ENCODE measurements at places on chromosomes 3 and 15.
A peak's percentile ranks its signal among the peaks of the same experiment; 100 is the strongest.

GRCh38 chr15:85690561-85691231 lies 104.0 kb downstream of the KLHL25 start:
- DNase-seq = no peak

GRCh38 chr15:37044915-37045648 lies 55.3 kb downstream of the MEIS2 start:
- DNase-seq = no peak

DNA sequence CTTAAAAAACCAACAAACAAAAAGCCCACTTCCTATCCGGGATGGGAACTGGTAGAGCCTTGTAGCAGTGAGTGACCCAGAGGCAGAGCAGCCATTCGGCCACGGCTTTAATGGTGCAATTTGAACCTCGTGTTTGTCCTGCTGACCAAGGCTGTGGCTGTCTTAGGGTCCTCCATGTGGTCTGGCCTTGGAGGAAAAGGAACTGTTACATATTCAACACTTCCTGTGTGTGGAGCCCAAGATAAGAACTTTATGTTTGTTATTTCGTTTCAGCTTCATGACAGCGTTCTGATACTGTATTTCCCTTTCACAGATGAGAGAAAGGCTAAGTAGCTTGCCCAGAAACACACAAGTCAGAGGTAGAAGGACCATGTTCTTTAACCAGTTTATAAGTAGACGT lies 269.8 kb downstream of the SV2B start:
- DNase-seq = no peak

- DNase-seq = peak; percentile 49
Observed at GRCh38 chr3:118817748-118818165, 216.9 kb downstream of the IGSF11 start.

- no peak for DNase-seq
Observed at GRCh38 chr3:160793722-160794252, 37.8 kb downstream of the PPM1L start.

- peak; percentile 29 for DNase-seq
Observed at GRCh38 chr3:47022641-47023071, 43.2 kb downstream of the NBEAL2 start.

DNA sequence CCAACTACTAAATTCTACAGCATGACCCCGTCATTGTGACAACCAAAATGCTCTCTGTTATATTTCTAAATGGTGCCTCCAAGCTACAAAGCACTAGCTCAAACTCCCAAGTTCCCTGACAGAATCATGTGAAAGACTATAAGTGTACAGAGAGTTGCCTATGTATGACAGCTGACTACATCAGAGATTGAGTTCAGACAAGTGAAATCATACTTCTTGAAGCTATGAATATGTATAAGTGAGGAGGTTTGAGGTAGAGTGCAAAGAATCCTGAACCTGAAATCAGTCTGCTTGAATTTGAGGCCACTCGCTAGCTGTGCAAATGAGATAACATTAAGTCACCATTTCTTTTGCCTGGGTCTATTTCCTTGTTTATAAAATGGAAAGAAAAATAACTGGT lies 63.9 kb upstream of the TP63 start:
- no peak for DNase-seq

DNA sequence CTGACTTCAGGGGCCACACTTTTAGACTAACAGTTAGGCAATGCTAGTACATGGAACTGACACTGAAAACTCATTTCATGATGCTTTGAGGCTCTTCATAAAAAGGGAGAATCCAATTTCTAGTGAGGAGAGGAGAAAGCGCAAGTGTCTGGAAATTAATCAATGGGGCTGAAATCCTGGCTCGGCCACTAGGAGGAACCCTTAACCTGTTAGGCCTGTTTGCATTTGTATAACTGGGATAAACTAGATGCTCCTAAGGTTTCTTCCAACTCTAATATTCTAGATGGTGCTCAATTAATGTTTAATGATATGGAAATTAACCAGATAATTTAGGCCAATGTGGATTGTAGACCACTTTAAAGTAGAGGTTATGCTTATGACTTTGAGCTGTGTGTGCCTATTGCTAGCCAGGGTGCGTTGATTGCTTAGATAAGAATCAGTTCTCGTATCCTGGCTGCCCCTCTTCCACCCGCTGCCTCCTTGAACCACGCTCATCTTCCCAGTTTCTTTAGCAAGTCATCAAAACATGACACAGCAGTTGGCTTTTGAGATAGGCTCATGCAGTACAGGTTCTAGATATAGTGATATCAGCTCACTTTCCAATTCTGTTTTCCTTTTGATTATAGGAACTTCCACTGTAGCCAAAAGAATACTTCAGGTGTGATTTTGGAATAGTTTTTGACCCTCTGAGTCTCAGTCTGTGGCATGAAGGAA lies 16.8 kb upstream of the CRBN start:
- DNase-seq = no peak

- DNase-seq = no peak
Observed at GRCh38 chr15:101092867-101093202, 159.0 kb downstream of the CHSY1 start.

- DNase-seq = peak; percentile 84
Observed at GRCh38 chr3:22244761-22245521, 493.9 kb upstream of the ZNF385D start.

DNA sequence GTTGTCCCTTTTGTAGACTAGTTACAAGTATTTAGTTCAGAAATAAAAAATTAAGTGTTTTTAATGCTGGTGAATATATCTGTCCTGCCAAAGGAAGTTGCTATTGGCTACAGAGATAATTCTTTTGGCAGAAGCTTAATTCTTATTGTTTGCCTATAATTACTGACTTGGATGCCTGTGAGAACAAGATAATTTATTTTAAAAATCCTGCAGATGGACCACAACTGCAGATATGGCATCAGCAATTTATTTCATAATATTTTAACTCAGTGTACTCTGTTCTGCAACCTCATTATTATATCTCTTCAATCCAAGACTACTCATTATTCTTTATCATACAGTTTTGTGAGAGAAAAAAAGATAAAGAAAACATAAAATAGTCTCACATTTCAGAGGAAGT lies 789.8 kb downstream of the NAALADL2 start:
- no peak for DNase-seq

GRCh38 chr15:79380755-79381497 lies 51.2 kb upstream of the MINAR1 start:
- DNase-seq = peak; percentile 73

GRCh38 chr3:95721938-95722337 lies 1092.5 kb upstream of the EPHA6 start:
- no peak for DNase-seq

DNA sequence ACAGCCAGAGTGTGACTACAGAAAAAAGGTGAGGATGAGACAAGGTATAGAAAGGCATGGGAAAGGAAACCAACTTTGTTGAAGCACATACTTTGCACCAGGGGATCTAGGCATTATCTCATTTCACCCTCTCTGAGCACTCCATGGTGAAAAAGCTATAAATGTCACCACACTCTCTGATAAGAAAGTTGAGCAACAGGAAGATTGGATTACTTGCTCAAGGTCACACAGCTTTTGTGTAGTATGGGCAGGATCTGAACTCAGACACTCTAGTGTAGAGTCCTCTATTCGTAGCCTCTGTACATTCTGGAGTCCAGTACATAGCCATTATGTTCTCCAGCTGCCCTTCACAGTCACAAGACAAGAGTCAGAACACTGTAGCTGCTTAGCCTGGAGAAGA lies 163.4 kb upstream of the SEMA6D start:
- no peak for DNase-seq

GRCh38 chr15:44479343-44479742 lies 51.9 kb downstream of the CTDSPL2 start:
- DNase-seq = no peak

- DNase-seq = no peak
Observed at GRCh38 chr3:89586256-89586655, 478.8 kb downstream of the EPHA3 start.

GRCh38 chr3:177427540-177427939 lies 230.3 kb upstream of the TBL1XR1 start:
- DNase-seq = peak; percentile 63

GRCh38 chr3:150075417-150075865 lies 104.7 kb upstream of the PFN2 start:
- DNase-seq = no peak

DNA sequence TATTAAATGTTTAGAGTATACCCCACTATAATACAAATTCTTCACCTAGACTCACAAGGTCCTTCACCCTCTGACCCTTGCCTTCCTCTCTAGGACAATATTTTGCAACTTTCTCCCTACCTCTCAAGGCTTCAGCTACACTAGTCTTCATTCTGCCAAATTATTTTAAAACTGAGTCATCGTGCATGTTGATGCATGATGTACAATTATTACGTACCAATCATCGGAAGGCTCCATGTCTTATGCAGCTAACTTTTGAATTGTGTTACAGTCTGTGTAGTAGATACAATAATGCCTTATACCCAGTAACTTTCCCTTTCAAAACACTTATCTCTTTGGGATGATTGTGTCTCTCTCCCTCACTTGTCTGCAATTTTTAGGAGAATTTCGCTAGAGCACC lies 98.5 kb upstream of the ROBO2 start:
- DNase-seq = no peak

DNA sequence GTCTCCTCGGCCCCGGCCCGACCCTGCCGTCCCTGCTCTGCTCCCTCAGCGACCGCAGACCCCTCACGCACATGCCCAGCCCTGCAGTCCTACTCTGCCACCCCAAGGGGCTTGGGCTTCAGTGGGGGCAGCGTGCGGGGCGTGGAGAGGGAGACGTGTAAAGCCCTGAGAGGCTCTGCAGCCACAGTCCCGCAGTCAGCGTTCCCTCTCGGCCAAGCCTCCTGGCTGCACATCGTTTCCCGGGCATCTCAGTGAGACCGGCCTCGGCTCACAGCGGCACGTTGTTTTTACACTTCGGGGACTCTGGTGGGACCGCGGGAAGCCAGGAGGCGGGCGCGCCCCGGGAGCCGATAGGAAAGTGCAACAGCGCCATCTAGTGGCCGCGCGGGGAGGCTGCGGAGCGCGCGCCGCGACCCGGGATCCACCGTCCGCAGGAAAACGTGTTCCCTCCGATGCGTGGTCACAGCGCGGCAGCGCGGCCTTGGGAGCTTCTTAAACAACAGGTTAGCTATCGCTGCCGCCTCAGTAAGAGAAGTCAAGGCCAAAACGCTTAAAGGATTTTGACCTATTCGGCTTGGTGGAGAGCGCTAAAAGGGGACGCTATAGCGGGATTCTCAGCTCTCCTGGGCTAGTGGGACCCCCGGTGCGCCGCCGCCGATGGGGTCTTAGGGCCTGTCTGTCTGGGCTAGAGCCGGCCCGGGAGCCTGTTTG lies 226.8 kb upstream of the IGF1R start:
- DNase-seq = peak; percentile 51

GRCh38 chr3:32569540-32570420 lies 878 bp downstream of the DYNC1LI1 start:
- peak; percentile 66 for DNase-seq

GRCh38 chr3:43144761-43145490 lies 39.0 kb upstream of the POMGNT2 start:
- DNase-seq = peak; percentile 43

DNA sequence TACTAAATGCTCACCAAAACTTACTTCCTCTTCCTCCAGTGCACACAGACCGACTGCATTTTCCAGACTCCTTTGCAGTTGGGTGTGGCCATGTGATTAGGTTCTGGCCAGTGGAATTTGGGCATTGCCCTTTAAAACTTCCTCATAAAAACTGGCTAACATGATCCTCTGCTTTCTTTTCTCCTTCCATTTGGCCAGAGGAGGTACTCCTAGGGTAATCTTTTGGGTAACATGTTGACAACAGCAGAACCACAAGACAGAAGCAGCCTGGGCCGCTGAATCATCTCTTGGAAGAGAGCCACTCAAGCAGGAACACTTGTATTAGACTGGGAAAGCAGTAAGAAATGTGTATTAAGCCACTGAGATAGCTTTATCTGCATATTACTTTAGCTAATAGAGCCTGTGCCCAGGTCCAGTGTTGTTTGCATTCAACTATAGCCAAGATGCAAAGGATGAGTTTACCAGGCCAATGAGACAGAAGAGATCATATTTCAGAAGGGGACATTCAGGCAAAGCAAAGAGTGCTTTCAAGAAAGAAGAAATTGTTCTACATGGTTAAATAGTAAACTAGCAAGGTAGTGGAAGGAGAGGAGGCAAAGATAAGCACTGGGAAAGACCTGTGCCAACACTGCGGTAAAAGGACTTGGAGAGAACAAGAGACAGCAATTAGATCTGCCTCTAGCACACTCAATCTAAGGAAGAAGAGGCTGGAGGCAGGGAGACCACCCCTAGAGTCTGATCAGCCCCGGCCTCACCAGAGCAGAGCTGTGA lies 79.8 kb downstream of the PLCH1 start:
- DNase-seq = peak; percentile 80

GRCh38 chr3:44987332-44987731 lies 11.3 kb downstream of the EXOSC7 start:
- DNase-seq = no peak

DNA sequence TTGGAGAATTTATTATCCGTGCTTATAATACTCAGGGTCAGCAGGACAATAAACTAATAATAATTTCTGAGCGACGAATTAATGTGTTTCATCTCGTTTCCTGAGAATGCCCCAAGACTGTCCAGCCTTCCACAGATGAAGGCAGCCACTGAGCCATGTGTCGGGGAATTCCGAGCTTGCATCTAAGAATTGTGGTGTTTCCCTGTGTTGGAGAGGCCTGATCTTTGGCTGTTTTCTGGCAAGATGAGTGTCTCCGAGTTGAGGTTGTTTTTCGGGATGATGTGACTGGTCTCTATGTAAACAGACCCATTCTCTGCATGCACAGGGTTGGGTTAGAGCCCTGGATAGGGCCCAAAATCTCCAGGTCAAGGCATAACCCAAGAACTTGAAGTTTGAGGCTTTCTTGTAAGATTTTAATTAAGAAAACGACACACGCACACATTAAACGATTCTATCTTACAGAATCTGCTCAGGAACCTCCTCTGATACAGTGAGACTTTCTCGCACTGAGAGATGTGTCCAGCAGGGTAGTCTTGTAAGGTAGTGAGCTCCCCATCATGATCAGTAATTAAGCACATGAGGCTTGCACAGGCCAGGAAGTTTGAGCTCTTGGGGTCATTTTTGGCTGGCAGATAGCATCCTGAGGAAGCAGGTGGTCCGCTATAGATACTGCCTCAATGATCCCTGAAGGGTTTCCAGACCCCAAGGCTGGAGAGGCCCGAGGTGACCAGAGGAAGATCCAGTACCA lies 14.4 kb downstream of the FGD5 start:
- DNase-seq = no peak

GRCh38 chr3:11245827-11246662 lies 26.2 kb upstream of the ATG7 start:
- no peak for DNase-seq

DNA sequence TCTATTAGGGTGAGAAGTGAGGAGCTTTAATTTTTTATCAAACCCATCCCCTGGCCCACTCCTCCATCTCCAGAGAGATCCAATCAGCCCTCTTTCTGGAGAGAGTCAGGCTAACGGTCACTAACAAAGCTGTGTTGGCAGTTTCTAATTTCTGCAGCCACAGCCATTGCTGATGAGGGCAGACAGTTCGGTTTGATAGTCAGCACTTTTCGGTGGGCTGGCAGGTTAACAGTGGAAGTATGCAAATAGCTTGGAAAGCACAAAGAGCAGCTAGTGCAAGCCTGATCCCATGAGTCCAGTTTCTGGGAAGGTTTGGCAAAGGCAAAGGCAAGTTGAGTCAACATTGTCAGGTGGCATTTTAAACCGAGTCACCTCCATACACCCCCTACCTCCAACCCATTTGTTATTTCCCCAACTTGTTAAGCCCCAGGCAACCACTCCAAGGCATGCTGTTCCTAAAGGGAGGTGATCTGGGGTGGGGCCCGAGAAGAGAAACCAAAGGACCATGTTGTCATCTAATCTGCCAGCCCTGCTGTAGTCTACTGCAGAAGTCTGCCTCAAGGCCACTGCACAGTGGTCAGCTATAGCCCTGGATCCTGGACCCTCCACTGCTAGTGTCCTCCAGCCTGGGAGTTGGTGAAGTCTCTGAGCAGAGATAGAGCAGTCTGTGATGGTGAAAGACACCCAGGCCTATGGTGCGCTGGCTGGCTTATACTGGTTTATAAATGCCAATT lies 1.7 kb downstream of the CCR1 start:
- no peak for DNase-seq
